Hematopoietic multipotent progenitor cell treated with erythropoietin and hydrocortisone succinate and interleukin-3 and kit ligand, for 4 days (in vitro differentiated cells): ENCODE measurements at places on chromosomes 7 and 10.

DNA sequence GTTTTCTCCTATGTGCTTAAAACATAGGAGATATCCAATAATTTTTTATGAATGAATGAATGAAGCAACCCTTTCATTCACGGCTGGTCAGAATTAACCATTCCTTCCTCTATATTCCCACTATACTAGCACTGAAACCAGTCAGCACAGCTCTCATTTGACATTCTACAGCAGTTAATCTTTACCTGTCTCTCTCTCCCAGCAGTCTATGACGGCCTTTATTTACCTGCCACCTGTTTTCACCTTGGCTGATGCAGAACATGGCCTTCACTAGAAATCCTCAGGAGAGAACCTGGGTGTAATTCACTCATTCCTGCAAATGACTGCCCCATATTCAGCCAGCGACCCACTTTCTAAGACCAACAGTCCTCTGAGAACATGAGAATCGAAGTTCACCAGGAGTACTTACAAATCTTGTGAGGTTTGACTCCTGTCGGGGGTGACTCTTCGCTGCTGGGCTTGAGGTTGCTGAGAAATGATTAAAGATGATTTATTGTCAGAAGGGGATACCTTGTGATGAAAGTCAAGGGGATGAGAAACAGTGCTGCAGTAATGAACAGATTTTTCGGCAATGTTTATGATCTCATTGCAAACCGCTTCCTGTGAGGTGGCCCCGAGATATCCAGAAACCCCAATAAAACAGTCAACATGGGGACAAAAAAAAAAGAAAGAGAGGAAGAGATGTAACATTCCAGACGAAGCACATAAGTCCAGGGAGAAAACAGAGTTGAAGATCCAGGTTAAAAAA is 30.9 kb upstream of the PDLIM1 start:
- DNase-seq, result no peak

DNA sequence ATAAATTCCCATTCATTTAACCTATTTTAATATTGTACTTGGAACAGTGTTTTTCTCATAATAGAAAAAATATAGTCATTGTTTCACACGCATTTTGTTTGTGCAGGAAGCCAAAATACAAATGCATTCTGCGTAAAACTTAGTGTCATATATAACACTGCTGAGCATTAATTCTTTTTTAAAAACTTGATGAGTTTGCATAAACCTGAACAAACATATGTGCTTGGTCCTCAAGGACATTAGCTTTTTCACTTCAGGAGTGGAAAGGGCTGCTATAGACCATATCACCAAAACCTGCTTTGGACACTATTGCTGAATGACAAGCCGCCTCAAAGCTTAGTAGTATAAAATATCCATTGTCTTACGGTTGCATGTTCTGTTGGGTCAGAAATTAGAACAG is 101.6 kb upstream of the PRR15 start:
- DNase-seq, result no peak

GRCh38 chr7:30308389-30308788 is 24.0 kb downstream of the ZNRF2 start:
- DNase-seq, result no peak

GRCh38 chr10:3008518-3009195 is 58.7 kb upstream of the PFKP start:
- no peak for DNase-seq

DNA sequence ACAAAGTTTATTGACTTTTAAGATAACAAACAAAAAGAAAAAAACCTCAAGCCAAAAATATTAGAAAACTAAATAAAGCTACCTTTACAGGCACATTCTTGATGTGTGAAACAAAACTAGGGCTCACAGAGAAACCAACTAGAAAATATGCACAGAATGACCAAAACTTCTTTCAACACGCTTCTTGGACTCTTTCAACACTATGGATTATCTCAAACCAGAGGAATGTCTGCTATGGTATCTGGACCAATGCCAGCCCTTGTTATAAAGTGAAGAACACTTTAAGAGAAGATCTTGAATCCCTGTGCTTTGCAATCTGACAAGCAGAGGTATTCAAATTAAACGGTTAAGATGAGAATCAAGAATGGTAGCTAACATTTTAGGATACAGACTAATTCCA is 76.6 kb downstream of the DNAJC1 start:
- DNase-seq, result peak; percentile 20

- DNase-seq, result no peak
These were observed 59.4 kb downstream of the WDR37 start for GRCh38 chr10:1115607-1115955.

GRCh38 chr10:49197171-49197570 is 9.0 kb upstream of the TMEM273 start:
- no peak for DNase-seq

DNA sequence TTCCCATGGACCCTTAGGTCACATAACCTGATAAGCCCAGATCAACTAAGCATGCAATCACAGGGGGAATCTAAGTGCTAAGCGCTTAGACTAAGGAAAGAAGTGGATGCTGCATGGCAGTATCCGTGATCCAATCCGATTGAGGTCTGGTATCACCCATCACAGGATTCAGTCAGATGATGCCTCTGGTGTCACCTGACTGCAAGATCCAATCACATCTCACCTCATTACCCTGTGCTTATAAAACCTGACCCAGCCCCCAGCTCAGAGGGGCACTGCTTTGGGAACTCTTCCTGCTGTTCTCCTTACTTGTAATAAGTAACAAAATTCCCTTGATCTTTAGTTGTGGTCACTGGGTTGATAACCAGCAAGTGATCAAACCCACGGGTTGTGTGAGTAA is 84.7 kb upstream of the TMEM168 start:
- DNase-seq, result no peak

GRCh38 chr10:9229702-9230244 is 1175.3 kb downstream of the GATA3 start:
- DNase-seq, result peak; percentile 2

DNA sequence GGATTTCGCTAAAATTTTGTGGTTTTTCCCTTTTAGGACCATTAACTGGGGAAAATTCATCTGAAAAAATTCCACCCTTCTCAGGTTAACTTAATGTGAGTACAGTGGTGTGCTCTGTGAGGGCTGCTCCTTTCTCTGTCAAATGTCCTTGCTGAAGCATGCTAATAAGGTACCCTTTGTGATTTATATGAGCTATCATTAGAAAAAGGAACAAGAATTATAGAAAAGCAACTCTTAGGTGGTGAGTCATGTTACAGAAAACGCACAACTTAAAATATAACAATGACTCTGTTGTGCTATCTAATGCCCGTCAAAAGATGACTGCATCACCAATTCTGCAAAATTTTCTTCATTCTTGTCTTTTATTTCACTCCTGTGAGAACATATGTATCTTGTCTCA is 162.0 kb upstream of the MAGI2 start:
- no peak for DNase-seq

DNA sequence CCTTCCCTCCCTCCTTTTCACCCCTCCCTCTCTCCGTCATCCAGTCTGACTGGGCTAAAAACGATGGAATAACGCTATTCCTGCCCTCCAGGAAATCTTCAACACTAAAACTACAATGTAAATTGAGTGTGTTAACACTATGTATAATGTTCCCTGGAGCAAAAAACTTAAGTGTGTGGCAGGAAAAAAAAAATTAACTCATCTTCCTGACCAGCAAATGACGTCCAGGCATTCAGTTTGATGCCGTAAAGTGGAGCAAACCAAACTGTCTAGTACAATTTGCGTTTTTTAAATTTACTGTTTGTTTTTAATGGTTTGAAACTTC is 545 bp upstream of the MTPN start:
- no peak for DNase-seq

DNA sequence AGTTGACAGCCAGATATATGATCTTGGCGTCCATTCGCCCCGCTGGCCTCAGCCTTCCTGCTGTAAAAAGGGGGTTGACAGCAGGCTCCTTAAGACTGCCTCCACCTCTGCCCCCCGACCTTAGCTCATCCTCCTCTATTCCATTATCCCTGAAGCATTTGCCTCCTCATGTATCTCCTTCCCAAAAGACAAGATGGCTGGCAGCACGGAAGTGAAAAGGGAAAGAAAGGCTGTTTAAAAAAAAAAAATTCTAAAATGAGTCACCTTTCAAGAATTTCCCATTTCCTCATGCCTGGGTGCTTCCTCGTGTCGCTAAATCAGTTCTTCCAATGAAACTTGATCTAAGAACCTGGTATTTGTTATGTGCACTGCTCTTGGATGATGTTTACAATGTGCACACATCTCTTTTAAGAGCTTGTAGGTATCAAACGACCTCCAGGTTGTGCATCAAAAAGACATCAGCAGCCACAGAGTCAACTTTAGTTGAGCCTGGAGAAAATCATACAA is 1.7 kb downstream of the SCRN1 start:
- peak; percentile 39 for DNase-seq

- no peak for DNase-seq
These were observed 47.7 kb downstream of the LRRC20 start for GRCh38 chr10:70334526-70335245.

DNA sequence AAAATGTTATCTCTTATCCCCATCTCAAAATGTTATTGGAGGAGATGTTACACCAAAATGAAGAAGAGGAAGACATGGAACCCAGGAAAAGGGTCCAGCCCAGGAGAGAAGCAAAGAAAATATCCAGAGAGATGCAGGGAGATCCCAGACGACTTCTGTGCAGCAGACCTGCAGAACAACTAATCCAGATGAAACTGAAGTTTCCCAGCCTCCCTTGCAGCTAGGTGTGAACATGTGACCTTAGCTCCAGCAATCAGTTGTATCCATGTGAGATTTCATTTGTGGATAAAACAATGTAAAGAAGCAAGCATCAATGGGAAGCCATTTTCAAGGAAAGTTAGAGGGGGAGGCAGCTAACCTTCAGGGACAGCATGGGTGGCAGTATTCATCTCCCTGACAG is 55.8 kb upstream of the NANOS1 start:
- DNase-seq, result no peak

GRCh38 chr7:47677664-47678063 is 95.8 kb upstream of the TNS3 start:
- DNase-seq, result peak; percentile 21

DNA sequence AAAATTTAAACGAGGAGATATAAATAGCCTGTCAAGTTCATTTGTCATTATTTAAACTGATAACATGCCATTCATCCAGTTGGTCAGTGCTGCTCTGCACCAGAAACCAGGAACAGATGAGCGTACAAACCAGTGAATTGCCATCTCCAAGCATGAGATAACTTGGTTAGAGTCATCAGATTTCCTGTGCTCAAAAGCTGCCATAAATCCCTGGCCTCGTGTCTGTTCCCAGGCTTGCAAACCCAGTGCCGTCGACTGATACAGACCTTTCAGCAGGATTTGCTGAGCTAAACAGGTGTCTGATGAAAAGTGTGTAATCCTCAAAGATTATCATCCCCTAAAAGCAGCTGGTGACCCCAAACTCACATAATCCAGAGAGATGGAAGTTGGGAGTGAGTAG is 96.0 kb upstream of the SAMD8 start:
- no peak for DNase-seq

GRCh38 chr7:54546081-54546985 is 4.2 kb downstream of the VSTM2A start:
- peak; percentile 30 for DNase-seq

DNA sequence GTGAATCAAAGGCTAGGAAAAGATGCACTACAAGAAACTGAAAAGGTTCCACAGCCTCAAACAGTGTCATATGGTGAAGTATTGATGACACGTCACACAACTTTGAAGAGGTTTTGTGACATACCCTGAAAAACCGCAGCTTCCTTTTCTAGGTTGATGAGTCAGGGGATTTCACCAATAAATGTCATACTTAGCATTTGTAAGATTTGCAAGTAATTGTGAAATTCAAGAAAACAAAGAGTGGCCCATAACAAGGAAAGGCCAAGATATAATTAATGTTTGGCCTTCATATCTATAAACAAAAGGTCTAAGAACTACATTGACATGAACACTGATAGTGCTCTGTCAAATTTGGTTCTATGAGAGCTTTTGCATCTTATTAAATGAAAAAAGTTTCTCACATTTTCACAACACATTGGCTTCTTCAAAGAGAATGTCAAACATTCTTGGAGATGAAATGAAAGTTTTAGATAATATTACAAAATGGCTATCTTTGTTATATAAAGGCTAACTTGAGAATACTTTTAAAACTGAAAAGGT is 62.0 kb upstream of the NAMPT start:
- peak; percentile 86 for DNase-seq

- DNase-seq, result no peak
These were observed 9.8 kb downstream of the TBXAS1 start for GRCh38 chr7:139838876-139839275.

GRCh38 chr10:79491143-79491835 is 21.0 kb upstream of the EIF5AL1 start:
- DNase-seq, result peak; percentile 22

DNA sequence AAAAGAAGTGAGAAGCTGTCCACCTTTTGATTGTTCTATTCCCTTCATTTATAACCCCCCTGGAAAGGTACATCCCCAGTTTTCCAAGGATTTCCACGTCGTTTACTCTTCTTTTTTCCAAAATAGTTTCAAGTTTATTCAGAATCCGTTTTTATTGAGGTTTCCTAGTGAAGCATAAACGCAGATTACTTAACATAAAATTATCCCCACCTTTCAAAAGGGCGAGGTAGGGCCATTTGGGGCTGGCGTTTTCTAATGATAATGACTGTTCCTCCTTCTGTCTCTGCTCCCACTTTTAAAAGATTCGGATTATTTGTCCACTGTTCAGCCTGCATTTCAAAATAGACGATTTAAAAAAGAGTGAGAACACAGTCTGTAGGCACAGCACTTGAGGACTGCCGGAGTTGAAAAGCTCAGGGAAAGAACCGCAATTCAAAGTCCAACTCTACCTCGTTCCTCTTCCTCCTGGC is 165.2 kb upstream of the PPP1R3A start:
- no peak for DNase-seq
